ENCODE measurements at places on chromosomes 5 and 9. TPM values are rescaled to one million over a fixed set of nuclear protein-coding genes. Genes with fewer than 3 reads are reported as not detected.

GZMA gene
- 19.5 TPM for polyA plus RNA-seq

PCDHGA9 gene
- polyA plus RNA-seq: 0.29 TPM

MYMK gene
- not detected for polyA plus RNA-seq

WDR38 gene
- polyA plus RNA-seq: not detected

AK8 gene
- 11.8 TPM for polyA plus RNA-seq

SHB gene
- polyA plus RNA-seq: not detected

PDCD1LG2 gene
- 0.18 TPM for polyA plus RNA-seq

ZNF483 gene
- polyA plus RNA-seq: 1.5 TPM

FOXD4L6 gene
- not detected for polyA plus RNA-seq

CDH9 gene
- not detected for polyA plus RNA-seq

SAXO1 gene
- not detected for polyA plus RNA-seq

SARDH gene
- 0.30 TPM for polyA plus RNA-seq

CDH12 gene
- polyA plus RNA-seq: not detected

PRLR gene
- polyA plus RNA-seq: not detected

TMEM252 gene
- not detected for polyA plus RNA-seq

DMRT3 gene
- polyA plus RNA-seq: not detected

CDC23 gene
- polyA plus RNA-seq: 16.1 TPM

HEMGN gene
- polyA plus RNA-seq: 0.44 TPM

DBH gene
- polyA plus RNA-seq: not detected

C9orf50 gene
- not detected for polyA plus RNA-seq

SEC16A gene
- polyA plus RNA-seq: 30.1 TPM

TLN1 gene
- 106 TPM for polyA plus RNA-seq

PPWD1 gene
- polyA plus RNA-seq: 25.6 TPM

SLC45A2 gene
- not detected for polyA plus RNA-seq

HK3 gene
- not detected for polyA plus RNA-seq

HAVCR2 gene
- polyA plus RNA-seq: 1.8 TPM

SOX30 gene
- 0.81 TPM for polyA plus RNA-seq

TMEM171 gene
- polyA plus RNA-seq: not detected

PAIP1 gene
- 35.8 TPM for polyA plus RNA-seq

ZNF883 gene
- 1.2 TPM for polyA plus RNA-seq
